Right lobe of liver (tissue), 6 donors: ENCODE measurements at places on chromosomes 1 and 21. TPM values are rescaled to one million over a fixed set of nuclear protein-coding genes. Genes with fewer than 3 reads are reported as not detected.

TRNP1 gene
- total RNA-seq: 24.1 TPM

PRDM2 gene
- 9.5 TPM for total RNA-seq

SLC44A5 gene
- total RNA-seq: 0.59 TPM

- no peak for DNase-seq
Observed at GRCh38 chr1:202164271-202165037, 4.1 kb upstream of the PTPN7 start.

MYCL gene
- total RNA-seq: 3.7 TPM

DNA sequence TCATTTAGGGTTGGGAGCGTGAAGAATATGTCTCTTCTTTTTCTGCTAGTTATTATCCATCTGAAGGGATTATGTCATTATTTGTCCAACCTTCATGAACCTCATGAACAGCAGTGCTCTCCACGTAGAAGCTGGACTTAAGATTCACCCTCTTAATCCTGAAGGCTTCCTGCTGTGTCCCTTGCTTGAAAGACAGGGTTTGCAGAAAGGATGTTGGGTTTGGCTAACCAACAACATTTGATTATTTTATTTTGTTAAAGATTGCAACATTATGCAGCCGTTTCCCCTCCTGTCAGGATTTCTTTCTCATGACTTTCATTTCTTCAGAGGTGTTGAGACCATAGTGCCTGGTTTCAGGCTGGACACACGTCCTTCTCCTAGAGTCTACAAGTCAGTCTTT, 75.2 kb downstream of the NGF start:
- no peak for DNase-seq

- DNase-seq: no peak
Observed at GRCh38 chr1:113118266-113118665, 45.3 kb downstream of the LRIG2 start.

SPRR4 gene
- total RNA-seq: not detected

DNA sequence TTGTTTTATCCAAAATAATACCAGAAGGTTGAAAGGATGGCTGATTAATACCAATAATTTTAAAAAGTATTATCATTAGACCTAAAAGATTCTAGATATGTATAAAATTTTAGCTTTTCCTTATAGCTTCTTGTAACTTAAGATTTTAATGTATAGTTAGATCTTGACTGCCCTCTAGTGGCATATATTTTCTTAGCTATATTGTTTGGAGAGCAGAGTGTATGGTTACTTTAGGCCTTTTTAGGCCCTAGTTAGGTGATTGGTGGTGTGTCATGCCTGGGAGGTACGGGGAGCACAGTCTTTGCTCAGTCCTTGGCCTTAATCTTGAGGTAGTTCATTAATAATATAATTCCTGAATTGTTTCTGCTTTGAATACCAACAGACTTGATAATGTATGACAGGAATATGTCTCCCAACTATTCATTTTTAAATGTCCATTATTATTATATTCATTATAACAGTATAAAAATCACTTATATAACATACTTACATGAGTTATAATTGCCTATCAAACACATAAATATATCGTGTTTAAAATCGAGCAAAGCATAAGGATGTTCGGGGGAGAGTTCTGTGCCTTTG, 328.4 kb downstream of the ZP4 start:
- DNase-seq: no peak

LAMTOR5 gene
- total RNA-seq: 47.6 TPM

- DNase-seq: peak; percentile 60
Observed at GRCh38 chr1:147243228-147243685, 773 bp downstream of the CHD1L start.

B3GALT2 gene
- 0.25 TPM for total RNA-seq

TRIM62 gene
- total RNA-seq: 2.0 TPM

DNA sequence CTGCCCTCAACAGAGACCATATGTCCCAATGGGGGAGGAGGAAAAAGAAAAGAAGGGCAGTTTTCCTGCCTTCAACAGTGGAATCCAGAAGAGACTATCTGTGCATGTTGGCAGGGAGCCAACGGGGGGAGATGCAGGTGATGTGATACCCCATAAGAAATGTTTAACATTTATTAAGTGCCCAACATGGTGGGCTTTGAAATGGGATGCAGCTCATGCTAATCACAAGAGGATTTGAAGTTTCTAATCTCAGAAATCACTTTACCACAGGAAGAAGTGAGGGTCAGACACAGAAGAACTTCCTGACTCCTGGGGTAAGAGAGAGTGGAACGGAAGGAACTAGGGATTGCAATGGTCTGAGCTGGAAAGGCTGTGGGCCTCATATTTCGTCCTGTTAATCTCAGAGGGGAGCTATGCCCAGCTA, 16.2 kb downstream of the CSRP1 start:
- DNase-seq: no peak

- DNase-seq: no peak
Observed at GRCh38 chr1:98327220-98327861, 334.2 kb upstream of the SNX7 start.
